ENCODE measurements at places on chromosomes 1 and 21.

DNA sequence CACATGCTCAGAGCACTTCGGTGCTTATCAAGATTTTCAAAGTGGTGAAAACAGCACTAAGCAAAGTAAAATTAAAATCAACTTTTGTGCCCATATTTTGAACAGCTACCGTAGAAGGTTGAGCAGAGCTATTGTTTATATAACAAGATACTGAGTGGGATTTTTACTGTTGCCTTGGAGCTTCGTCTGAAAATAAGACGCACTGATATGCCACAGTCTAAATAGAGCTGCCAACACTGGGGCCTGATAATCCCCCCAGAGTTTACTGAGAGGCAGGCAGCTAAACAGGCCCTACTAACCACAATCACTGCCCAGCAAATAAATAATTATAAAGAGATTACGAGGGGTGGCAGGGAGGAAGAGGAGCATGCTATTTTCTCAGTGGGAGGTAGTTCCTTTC lies 650 bp upstream of the CCDC190 start:
- DNase-seq, result no peak

DNA sequence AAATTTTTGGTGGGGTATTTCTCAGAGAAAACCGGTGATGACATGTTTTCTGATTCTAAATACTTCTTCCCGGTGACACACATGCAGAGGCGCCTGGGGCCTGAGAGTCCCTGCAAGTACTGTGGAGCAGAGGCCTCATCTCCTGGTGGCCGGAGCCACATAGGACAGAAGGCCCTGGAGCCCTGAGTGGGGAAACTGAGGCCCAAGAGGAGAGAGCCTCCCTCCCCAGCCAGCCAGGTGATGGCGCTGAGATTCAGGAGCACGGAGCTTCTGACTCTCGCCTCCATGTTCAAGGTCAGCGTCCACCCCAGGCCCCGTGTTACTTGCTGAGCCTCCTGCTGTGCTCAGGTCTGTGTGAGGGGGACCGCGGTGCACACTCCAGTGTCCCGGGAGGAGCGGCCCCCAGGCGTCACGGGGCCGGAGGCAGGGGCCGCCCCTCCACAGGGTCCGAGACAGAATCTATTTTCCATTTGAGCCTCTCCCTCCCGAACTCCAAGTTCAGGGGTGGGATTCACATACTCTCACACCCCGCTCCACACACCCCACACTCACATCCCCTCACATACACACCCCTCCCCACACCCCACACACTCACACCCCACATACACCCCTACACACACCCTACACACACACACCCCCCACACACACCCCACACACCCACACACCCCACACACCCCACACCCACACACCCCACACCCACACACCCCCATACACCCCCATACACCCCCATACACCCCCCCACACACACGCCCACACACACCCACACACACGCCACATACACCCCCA lies 43.8 kb downstream of the SLX9 start:
- DNase-seq, result no peak

- DNase-seq, result no peak
Measured at GRCh38 chr21:39641827-39642450, 29.2 kb downstream of the B3GALT5 start.

DNA sequence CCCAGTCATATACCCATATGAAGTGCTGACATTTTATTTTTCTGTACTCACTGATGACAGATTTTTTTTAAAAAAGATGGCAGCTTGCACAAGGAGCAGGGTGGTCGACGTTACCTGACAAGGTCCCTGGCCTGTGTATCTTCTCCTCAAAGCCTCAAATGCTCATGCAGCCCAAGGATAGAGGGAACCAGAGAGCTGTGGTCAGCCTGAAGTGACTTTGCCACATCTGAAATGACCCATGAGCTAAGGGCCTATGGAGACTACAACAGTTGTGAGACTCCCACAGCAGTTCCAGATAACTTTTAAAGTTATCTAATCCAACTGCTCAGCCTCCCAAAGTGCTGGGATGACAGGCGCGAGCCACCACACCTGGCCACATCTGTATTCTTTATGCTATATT lies 131.1 kb downstream of the GLUL start:
- no peak for DNase-seq

- DNase-seq, result no peak
Measured at GRCh38 chr1:186615332-186615731, 64.9 kb downstream of the PTGS2 start.

DNA sequence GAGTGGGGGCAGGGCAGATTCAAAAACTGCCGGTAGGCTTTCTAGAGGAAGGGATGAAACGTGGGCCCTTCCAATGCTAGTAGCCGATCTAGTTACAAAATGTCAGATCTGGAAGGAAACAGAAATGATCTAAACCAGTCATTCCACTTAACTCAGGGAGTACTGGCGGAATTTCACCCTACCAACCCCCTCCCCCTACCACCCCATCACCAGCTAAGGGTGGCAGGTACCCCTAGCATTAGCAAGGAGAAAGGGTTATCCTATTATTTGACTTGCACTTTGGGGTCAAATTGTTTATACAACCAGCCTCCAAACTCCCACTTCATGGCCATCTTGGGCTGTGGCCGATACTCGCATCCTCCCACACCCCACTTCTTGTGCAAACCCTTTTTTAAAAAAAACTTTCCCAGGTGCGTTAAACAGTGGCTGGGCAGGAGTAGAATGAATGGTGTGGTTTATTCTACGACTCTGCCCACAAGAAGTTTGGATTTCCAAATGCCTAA lies 644 bp upstream of the MRPL24 start:
- no peak for DNase-seq

- peak; percentile 5 for DNase-seq
Measured at GRCh38 chr1:28640766-28641165, 2.1 kb downstream of the TAF12 start.

DNA sequence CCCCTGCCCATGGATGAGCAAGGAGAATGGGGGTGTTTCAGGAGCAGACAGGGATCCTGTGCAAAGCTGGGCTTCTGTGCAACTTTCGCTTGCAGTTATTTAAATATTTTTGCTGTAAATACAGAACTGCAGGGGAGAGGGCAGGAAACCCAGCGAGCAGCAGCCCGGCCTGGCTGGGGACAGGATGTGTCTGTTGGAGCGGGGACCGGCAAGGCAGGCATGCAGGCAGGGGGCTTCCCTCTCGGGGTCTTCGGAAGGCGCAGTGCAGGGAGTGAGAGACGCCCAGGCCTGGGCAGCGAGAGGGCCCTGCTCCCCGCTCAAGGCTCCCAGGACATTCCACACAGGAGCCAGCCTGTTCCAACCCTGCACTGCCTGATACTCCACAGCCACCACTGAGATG lies 1.7 kb upstream of the AIRE start:
- no peak for DNase-seq

GRCh38 chr1:204478172-204478899 lies 16.3 kb downstream of the PIK3C2B start:
- DNase-seq, result no peak

DNA sequence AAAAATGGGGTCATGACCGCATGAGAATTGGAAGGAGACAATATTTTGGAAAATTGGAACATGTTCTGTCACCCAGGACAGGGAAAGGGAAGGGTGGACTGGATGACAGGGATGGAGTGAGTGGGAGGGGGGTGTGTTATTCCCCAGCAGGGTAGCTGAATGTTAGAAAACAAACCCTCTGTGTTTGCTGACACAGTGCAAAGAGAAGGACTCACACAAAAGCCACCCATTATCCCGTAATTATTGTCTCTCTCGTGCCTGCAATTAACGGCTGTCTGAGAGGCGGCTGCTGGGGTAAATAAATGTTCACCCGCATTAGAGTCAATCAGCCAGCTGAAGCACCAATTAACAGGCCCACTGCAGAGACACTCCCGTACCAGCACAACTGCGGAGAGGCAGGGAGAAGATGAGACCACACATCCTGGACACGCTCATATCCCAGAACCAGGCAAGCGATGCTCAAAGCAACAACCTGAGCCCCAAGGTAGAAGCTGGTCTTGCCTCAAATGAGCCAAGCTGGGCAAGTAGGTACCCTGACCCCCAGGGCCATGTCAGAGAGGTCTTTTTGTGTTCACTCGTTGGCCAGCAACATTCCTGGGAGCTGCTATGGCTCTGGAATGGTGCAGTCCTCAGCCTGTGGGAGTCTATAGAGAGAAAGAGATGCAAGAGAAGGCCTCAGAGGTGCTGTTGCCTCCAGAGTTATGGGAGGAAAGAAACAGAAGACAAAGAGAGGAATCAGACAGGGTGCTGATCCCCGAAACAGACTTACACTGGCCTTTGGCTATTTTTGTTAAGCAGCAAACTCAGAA lies 19.4 kb downstream of the PLEKHA6 start:
- DNase-seq, result no peak

DNA sequence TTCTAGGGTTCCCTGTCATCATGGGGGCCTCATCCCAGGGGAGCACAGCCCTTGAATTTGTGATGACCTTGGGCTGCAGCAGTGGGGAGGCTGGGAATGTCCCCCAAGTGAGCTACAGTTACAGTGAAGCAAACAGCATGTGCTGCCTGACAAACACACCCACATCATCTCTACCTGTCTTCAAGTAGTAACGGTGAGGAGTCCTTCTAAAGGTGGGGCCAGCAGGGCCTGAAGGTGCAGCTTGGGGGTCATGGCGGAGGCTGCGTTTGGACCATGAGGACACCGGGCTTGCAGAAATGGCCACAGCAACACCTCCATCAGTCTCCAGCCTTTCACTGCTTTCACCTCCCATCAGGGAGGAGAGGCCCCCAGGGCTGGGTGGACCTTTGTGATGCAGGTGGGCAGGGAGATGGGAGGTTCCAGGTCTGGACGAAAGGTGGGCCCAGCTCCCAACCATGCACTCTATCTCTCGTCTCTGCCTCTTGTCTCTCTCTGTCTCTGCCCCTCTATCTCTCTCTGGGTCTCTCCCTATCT lies 55.7 kb downstream of the WNT9A start:
- no peak for DNase-seq

DNA sequence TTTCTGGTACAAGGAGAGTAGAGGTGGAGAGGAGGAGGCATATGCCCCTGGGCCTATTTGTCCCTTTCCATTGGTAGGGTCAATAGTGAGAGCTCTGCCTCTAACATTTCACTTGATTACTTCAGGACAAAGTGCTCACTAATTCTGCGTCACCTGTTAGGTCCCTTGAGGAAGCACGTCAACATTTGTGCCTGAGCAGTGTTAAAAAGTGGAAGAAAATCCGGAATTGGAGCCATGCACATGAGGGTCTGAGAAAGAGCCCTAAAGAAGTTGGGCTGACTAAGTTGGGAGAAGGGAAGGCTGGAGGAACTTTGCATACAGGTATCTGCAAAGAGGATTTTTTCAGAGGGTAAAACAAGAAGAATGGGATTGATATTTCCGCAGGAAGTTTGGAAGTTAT lies 1.9 kb downstream of the SLC25A44 start:
- no peak for DNase-seq

- DNase-seq, result no peak
Measured at GRCh38 chr1:117682372-117682771, 76.5 kb downstream of the TENT5C start.

Data from fibroblast of skin of abdomen (primary cell).